ENCODE measurements at places on chromosomes 1 and 21. TPM values are rescaled to one million over a fixed set of nuclear protein-coding genes. Genes with fewer than 3 reads are reported as not detected.

GRCh38 chr1:156756355-156756754 lies 4.9 kb upstream of the HDGF start:
- no peak for DNase-seq

- DNase-seq: no peak
Measured at GRCh38 chr1:186236921-186237320, 138.1 kb downstream of the TPR start.

DNA sequence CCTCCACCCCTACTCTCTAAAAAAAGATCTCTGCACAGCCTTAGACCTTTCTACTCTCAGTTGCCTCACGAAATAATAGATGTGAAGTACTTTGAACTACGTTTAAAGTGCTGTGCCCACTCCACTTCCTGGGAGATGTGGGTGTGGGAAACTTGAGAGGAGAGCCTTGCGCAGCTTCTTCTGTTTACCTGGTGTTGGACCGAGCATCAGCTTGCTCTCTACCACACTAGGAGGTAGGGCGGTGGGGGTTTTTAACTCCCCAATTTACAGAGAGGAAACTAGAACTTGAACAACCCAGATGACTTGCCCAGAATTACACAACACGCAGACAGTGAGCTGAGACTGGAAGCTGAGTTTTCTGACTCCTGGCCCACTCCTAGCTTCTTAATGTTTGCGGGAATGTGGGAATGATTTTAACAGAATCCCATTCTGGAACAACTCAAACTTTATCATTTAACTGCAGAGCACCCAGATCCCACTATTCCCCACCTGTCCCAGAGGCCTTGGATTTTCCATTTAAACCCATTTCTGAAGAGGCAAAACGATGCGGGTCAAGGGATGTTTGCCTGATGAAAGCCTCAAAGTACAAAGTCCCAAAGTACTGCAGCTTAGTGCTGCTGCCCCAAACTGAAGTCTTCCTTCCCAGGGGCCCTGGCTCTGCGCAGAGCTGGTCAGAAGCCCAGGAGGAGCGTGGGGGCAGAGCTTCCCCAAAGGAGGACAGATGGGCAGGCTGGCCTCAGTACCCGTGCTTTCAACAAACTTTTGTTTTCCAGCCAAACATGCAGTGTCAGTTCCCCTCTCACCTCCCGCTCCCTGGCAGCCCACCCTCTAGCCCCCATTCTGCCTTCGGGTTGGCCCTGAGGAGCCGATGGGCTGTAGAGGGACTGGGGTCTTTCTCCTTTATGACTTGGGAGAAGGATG lies 19.0 kb downstream of the BTG2 start:
- no peak for DNase-seq

DNA sequence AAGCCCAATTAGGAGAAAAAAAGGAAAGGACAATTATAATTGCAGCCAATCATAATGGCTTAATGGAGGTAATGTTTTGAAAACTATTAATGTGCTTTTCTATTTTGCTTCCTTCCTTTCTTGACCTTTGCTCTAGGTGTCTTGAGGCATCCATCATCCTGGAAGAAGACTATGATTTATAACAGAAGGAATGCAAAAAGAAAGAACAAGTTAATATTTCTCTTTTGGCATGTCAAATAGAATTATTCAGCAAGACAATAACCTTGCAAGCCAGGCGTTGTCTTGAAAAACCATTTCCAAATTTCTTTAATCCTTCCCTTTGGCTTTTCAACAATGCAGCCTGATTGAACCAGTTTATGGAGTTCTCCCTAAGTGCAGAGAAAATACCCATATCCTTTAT lies 107.7 kb upstream of the USP24 start:
- no peak for DNase-seq

- DNase-seq: no peak
Measured at GRCh38 chr1:111475701-111476100, 1.9 kb downstream of the C1orf162 start.

DNA sequence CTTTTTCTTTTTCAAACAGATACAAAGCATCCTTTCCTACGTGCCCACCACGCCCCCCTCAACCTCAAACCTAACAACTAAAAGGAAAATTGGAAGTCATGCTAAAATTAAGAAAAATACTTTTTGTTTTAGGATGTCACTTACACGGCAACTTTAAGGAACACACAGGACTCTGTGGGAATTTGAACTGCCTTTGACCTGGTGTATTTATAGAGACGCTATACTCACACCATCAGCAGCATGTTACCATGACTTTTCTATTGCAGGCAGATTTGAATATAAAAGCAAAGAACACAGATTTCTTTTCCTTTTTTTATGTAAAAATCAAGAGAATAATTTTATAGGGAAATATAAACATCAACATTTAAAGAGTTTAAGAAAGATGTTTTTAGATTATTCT lies 198.2 kb downstream of the SIPA1L2 start:
- DNase-seq: no peak

DNA sequence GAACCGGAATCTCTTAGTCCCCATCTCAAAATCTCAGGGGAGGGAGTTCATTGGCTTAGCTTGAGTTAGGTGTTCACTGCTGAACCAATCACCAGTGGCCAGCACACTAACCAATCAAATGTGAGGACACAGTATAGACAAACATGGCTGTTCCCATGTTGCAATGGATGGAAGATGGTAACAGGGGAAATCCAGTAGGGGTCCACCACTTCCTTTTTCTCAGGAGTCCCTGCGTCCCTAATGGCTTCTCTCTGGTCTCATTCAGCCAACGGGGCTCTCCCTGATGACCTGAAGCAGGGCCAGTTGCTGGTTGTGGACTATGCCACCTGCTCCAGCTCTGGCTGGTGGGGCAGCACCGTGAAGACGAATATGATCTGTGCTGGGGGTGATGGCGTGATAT lies 9.7 kb downstream of the CELA2B start:
- DNase-seq: no peak

GRCh38 chr21:33069994-33070743 lies at the start of gene OLIG1:
OLIG1 (plus strand) TSS chr21:33070141; CDS start chr21:33070247, 106 bp downstream.
- DNase-seq: peak; percentile 82

- no peak for DNase-seq
Measured at GRCh38 chr1:228836427-228836826, 101.1 kb downstream of the RHOU start.

Gene SNX7
- total RNA-seq: 12.9 TPM

Gene HOOK1
- total RNA-seq: 43.9 TPM

All from WTC11 (cell line).